ENCODE measurements at places on chromosomes 16 and 17.

DNA sequence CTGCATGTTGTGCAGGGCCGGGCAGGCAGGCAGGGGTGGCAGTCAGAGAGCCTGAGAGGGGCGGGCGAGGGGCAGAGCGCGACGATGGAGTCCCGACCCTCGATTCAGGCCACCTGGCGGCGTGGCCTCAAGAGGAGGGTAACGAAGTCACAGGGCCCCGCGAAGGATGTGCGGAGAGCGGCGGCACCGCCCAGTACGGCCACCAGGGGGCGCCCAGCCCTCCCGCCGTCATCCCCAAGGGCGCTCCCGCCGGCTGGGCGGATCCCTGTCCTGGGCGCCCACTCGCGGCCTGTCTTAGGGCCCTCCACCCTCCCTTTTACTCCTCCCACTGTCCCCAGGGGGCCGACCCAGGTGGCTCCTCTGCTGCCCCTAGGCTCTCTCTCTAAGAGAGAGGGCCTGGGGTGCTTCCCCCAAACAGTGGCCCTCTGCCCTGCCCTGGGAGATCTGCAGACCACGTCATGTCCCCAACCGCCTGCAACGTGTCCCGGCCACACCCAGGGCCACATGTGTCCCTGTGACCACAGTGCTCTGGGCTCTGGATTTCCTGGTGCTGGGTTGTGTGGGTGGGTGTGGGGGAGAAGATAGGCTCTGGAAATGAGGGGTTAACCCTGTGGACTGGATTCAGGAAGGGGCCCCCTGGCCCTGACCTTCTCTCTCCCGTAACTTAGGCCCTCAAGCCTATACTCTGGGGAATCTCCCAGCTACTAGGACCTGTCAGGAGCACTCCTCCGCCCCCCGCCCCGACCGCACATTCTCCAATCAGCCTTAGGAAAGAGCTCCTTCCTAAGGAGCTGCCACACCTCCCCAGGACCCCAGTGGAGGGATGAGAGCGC is 5.9 kb downstream of the DPEP2 start:
- DNase-seq: peak; percentile 94

DNA sequence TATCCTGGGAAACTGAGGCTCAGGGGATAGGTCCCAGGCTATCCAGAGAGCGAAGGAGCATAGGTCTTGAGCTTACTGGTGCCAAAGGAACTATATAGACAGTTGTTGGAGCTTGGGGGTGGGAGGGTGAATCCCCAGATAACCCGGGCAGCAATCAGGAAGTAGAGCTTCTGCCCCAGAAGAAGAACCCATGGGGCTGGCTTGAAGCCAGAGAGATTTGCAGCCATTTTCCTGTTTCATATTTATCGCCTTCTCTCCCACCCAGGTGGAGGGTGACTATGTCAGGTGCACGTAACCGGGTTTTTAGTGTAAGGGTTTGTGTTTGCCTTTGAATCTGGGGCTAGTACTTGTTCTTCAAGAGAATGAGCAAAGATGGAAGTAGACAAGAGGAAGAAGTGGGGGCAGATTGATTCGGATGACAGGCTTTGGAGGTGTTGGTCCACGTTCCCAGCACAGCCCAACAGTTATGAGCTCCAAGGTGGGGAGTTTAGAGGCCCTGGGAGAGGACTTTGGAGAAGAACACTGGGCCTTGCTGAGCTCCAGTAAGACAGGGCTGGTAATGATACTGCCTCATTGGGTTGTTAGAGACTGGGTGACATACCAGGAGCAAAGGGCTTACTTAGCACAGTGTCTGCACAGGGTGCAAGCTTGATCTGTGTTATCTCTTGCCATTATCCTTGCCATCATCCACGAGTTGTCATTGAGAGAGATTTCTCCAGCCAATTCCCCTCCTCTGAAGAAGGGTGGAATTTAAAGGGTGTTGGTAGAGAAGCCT is 145.6 kb downstream of the CCDC182 start:
- no peak for DNase-seq

GRCh38 chr16:51629576-51629975 is 478.5 kb upstream of the SALL1 start:
- no peak for DNase-seq

GRCh38 chr16:88730632-88731607 is 24.6 kb downstream of the CTU2 start:
- DNase-seq: no peak

- DNase-seq: no peak
Observed at GRCh38 chr16:53692146-53692545, 11.5 kb downstream of the RPGRIP1L start.

DNA sequence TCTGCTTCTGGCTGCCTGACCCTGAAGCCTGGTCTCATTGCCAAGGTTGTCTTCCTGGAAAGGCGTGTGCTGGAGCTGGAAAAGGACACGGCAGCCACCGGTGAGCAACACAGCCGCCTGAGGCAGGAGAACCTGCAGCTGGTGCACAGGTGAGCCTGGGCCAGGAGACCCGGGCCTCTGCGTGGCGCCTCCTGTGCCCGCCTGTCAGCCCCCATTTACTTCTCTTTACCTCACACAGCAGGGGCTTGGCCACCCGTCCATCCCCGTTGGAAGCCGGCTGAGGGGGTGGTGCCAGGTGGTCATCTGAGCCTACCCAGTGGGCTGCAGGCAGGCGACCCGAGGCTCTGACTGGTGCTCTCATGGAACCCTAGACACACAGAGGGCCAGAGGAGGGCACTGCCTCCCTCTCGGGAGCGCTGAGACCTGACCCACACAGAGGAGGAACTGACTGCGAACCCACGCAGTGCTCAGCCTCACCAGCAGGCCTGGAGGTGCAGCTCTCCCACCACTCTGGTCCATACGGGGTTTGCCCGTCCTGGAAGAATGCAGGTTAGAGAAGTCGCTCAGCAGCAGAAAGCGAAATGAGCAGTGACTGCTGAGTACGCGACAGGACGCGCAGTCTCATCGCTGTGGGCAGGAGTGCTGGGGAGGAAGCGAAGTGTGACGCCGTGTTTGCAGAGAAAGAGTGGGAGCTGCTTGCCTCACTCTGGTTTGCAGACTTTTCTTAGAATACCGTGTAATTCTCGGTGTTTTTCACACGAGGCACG is 21.9 kb upstream of the CAPN15 start:
- no peak for DNase-seq

DNA sequence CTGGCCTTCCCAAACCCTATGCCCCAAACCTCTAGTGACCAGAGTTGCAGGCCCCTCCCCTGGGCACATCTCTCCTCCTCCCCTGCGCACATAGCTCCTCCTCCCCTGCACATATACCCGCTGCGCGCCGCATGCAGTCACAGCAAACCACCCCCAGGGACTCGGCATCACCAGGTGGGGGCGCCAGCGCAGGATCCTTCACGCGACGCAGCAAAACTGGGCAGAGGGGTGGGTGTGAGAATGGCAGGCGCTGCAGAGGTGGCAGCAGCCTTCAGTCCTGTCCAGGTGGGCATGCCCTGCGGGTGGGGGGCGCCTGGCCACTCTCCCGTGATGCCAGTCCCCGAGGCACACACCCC is 5.6 kb downstream of the CORO6 start:
- peak; percentile 69 for DNase-seq

DNA sequence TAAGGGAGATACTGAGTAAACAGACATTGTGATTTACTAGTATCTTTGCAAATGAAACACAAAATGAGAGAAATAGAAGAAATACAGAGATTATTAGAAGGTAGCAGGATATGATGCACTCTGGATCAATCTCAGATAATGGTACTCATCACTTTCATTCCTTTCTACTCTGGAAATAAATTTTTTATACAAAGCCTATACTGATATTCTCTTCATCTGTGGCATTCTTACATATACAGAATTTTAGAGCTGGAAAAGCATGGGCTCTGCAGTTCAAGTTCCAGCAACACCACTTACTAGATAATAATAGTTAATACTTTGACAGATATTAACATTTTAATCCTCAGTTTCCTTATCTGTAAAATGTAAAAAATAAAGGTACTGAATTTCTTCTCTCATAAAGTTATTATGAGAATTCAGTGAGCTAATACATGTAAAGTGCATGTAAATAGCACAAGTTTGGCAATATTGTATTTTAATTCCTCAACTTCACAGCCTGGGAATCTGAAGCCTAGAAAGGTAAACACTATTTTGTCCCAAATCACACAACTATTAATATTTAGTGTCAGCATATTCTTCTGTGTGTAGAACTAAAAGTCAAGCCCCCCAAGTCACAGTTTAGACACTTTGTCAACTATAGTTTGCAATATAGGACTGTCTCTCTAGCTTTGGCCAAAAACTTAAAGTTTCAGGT is 6.5 kb downstream of the RNF43 start:
- no peak for DNase-seq

- DNase-seq: no peak
Observed at GRCh38 chr17:64335486-64335885, 55.2 kb downstream of the PECAM1 start.

DNA sequence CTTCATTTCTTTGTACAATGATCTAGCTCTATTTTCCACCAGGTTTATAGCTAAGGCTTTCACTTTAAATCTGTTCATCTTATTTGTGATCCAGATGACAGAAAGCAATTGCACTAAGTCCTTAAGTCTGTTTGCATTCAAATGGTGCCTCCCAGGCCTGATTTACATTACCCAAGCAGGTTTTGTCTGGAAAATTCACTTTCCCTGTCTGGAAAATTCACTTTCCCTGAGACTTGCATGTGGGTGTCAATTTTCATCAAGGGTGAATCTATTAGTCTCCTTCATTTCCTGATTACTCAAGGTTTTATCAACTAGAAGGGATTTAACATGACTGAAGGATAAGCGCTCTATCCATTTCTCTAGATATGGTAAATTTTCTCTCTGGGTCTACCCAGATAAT is 1480.2 kb upstream of the GOT2 start:
- no peak for DNase-seq

DNA sequence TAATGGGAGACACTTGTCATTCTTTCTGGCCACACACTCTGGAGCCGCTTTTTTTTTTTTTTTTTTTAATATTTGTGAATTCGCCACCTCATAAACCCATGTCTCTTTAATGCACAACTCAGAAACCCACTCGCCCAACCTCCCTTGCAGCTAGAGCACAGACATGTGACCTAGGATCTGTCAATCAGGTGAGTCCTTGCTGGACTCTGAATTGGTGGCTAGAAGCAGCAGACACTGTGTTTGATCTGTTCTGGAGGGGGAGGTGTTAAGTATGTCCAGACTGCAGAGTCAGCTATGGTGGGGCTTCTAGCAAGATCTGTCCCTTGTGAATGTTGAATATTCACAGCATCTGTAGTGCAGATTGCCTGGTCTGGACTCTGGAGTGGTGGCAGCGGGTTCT is 112.1 kb downstream of the PRKCB start:
- no peak for DNase-seq

GRCh38 chr16:55638256-55638655 is 17.5 kb upstream of the SLC6A2 start:
- DNase-seq: no peak

DNA sequence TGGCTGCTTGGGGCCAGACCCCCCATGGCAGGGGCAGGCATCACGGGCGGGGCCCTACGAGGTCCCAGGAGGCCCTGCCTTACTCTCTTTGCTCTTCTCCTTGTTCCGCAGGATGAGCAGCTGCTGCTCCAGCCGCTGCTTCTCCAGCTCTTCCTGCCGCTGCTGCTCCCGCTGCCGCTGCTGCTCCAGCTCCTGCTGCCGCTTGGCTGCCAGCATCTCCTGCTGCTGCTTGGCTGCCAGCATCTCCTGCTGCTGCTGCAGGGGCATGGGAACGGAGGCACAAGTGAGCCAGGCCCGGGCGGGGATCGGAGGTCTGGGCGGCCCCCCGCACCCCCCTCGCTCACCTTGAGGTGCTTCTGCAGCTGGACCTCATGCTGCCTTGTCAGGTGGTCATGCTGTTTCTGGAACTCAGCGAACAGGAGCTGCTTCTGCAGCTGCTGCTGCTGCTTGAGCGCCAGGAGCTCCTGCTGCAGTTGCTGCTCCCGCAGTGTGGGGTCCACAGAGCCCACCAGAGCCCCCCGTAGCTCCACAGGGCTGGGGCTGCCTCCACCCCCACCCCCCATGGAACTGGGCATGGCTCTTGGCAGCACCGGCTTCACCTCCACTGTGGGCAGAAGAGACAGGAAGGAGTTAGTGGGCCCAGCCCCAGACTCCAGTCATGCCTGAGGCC is 22.8 kb downstream of the G6PC3 start:
- DNase-seq: no peak

GRCh38 chr17:64174686-64175456 is 44.9 kb upstream of the ERN1 start:
- peak; percentile 60 for DNase-seq

DNA sequence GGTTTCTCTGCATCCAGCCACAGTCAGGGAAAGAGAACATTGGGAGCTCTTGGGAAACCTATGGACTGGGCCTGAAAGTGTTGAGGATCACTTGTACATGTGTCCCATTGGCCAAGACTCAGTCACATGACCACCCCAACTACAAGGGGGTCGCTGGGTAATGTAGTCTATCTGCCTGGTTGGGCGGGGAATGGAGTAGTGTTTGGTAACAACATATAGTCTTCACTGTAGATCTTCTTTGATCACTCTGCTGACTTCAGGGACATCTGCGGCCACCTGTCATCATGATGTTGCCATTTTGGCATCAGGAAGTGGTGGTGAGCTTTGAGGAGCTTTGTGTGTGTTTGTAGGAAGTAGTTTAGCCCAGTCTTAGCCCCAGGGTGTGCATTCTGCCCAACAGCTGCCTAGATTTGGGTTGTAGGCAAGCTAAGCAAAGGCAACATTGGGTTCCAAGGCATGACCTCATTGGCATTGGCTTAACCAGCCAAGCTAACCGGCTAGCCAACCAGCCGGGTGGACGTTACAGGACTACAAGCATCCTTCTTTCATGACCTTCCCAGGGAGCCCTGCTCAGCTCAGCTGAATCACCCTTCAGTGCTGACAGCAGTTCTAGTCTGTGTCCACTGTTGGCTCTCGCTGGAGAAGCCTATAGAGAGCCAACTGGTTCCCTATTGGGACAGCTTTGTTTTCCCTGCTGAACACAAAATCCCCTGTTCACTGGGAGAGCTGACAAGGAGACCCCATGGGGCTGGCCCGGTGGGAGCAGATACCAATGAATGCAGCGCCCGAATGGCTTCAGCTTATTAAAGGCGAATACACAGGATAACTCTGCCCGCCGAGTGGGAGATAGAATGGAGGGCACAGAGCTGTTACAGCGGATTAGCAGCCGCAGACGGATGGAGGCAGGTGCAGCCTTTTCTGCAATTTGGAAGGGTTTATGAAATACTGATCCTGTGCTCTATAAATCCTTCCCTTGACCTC is 178.6 kb downstream of the NTN1 start:
- no peak for DNase-seq

- no peak for DNase-seq
Observed at GRCh38 chr17:75754378-75755204, 10.4 kb downstream of the GALK1 start.

DNA sequence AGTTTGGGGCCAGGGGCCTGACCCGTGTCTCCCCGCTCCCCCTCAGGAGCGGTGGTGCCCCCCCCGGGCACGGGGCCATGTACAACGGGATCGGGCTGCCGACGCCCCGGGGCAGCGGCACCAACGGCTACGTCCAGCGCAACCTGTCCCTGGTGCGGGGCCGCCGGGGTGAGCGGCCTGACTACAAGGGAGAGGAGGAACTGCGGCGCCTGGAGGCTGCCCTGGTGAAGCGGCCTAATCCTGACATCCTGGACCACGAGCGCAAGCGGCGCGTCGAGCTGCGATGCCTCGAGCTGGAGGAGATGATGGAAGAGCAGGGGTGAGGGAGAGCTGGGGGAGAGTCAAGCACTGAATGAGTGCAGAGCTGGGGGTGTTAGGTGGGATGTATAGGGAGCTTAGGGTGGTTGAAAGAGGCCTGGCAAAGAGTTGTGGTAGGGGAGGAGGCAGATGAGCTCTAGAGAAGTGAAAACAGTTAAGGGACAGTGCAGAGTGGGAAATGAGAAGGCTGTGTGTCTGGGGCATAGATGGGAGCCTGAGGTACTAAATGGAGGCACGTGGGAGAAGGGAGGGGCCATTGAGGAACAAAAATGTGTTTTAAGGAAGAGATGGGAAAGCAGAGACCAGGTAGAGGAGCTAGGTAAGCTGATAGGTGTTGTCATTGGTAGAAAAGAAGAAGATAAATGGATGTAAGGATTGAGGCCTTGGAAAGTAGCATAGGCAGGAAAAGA is 4.0 kb downstream of the SRRM2 start:
- DNase-seq: no peak
